ENCODE measurements at places on chromosomes 2 and 18. TPM values are rescaled to one million over a fixed set of nuclear protein-coding genes. Genes with fewer than 3 reads are reported as not detected.

CAVIN2 gene
- 11.5 TPM for total RNA-seq

TANC1 gene
- 17.3 TPM for total RNA-seq

PSTPIP2 gene
- 1.5 TPM for total RNA-seq

HRH4 gene
- total RNA-seq = not detected

PSMA8 gene
- not detected for total RNA-seq

RPIA gene
- 2.9 TPM for total RNA-seq

ELOA2 gene
- not detected for total RNA-seq

TRPM8 gene
- total RNA-seq = not detected

KYNU gene
- total RNA-seq = not detected

CMPK2 gene
- under 0.01 TPM for total RNA-seq

PROKR1 gene
- total RNA-seq = not detected

SLC5A6 gene
- total RNA-seq = 19.3 TPM

ITGA6 gene
- 12.1 TPM for total RNA-seq

MARS2 gene
- total RNA-seq = 3.2 TPM

CEBPZOS gene
- 17.2 TPM for total RNA-seq

PAX8 gene
- 2.0 TPM for total RNA-seq

TMEM163 gene
- not detected for total RNA-seq

LPIN2 gene
- 28.6 TPM for total RNA-seq

IL36G gene
- not detected for total RNA-seq

ITGA4 gene
- total RNA-seq = 9.7 TPM

ASTL gene
- not detected for total RNA-seq

FOXD4L1 gene
- not detected for total RNA-seq

ACMSD gene
- total RNA-seq = not detected

CLK1 gene
- total RNA-seq = 38.5 TPM

COL3A1 gene
- 8,532 TPM for total RNA-seq

AKAIN1 gene
- total RNA-seq = not detected

SAG gene
- total RNA-seq = not detected

GKN2 gene
- total RNA-seq = not detected

HAUS1 gene
- total RNA-seq = 73.3 TPM

UGT1A5 gene
- total RNA-seq = not detected

ACTG2 gene
- total RNA-seq = 5.0 TPM

GALNT14 gene
- 0.09 TPM for total RNA-seq

HDLBP gene
- 711 TPM for total RNA-seq

CFAP53 gene
- under 0.01 TPM for total RNA-seq

IL36B gene
- not detected for total RNA-seq

BAZ2B gene
- total RNA-seq = 17.2 TPM

ANKRD29 gene
- total RNA-seq = 0.82 TPM

RAB3GAP1 gene
- 33.1 TPM for total RNA-seq

COL4A4 gene
- 15.9 TPM for total RNA-seq

HSBP1L1 gene
- total RNA-seq = 15.8 TPM

CROCC2 gene
- not detected for total RNA-seq

MERTK gene
- 2.0 TPM for total RNA-seq

ANKRD30BL gene
- not detected for total RNA-seq

TEKT4 gene
- not detected for total RNA-seq

LHCGR gene
- not detected for total RNA-seq

DSC2 gene
- 3.7 TPM for total RNA-seq

DLGAP1 gene
- 0.12 TPM for total RNA-seq

TFPI gene
- total RNA-seq = 86.5 TPM

TSPYL6 gene
- total RNA-seq = not detected

CFC1 gene
- total RNA-seq = not detected

PLEK gene
- total RNA-seq = not detected

CFAP65 gene
- not detected for total RNA-seq
